ENCODE measurements at places on chromosomes 7 and 10.
A peak's percentile ranks its signal among the peaks of the same experiment; 100 is the strongest.

- DNase-seq, result no peak
Measured at GRCh38 chr7:28745351-28745750, 212.8 kb downstream of the TRIL start.

DNA sequence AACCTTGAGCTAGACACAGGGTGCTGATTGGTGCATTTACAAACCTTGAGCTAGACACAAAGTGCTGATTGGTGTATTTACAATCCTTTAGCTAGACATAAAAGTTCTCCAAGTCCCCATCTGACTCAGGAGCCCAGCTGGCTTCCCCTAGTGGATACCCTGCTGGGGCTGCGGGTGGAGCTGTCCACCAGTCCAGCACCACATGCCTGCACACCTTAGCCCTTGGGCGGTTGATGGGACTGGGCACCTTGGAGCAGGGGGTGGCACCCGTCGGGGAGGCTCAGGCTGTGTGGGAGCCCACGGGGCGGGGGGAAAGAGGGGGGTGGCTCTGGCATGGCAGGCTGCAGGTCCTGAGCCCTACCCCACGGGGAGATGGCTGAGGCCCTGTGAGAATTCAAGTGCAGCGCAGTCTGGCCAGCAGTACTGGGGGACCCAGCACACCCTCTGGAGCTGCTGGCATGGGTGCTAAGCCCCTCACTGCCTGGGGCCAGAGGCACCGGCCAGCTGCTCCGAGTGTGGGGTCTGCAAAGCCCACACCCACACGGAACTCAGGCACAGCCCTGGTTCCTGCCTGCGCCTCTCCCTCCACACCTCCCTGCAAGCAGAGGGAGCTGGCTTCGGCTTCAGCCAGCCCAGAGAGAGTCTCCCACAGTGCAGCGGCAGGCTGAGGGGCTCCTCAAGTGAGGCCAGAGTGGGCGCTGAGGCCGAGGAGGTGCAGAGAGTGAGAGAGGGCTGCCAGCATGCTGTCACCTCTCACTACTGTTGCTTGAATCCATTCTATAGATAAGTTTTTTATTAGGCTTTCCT, 369.8 kb upstream of the SMIM30 start:
- DNase-seq, result no peak

DNA sequence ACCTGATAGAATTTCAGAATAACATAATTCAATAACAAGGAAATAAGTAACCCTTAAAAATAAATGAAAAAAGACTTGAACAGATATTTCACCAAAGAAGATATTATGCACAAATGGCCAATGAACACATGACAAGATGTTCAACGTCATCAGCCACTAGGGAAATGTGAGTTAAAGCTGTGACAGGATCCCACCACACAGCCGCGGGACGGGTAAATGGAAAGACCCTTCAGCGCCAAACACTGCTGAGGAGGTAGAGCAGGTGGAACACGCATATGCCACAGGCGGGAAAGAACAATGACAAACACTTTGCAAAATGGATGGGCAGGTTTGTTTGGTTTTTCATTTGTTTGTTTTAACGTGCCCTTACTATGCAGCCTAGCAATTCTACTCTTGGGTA, 86.1 kb upstream of the RNF32 start:
- DNase-seq, result no peak

- no peak for DNase-seq
Measured at GRCh38 chr7:28088032-28088431, 92.6 kb downstream of the JAZF1 start.

DNA sequence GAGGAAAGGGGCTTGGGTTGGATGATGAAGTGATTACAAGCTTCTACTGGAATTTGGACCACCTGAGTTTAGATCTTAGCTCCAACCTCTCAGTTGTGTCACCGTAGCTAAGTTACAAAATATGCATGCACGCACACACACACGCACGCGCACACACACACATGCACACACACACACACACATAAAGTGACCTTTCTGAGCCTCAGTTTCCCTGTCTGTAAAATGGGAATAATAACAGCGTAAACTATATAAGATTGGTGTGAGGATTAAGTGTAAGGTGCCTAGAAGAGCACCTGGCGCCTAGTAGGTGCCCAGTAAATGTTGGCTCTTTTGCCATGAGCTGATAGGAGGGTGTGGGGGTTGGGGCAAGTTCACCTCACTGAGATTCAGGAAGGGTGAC, 12.6 kb upstream of the AQP1 start:
- no peak for DNase-seq

GRCh38 chr7:24821045-24821753, 63.9 kb upstream of the GSDME start:
- peak; percentile 80 for DNase-seq
